ENCODE measurements at places on chromosomes 13 and 19.

DNA sequence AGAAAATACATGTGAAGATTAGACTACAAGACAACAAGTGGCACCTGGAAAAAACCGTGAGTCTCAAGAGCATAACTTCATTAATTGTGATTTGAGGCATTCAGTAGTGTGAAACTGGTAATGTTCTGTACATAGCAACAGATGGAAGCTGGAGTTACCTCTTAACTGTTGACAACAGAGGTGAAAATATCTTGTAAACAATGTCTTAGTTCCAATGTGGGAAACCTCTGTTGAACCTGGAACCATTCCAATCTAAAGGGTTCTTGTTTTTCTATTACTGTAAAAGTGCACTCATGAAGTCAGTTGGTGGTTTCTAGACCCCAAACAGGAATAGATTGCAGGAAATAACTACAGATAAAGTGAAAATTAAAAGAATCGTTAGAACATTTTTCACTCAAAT is 728.4 kb downstream of the SLITRK1 start:
- no peak for DNase-seq

- no peak for DNase-seq
Observed at GRCh38 chr13:112889351-112890290, 79.4 kb upstream of the MCF2L start.

DNA sequence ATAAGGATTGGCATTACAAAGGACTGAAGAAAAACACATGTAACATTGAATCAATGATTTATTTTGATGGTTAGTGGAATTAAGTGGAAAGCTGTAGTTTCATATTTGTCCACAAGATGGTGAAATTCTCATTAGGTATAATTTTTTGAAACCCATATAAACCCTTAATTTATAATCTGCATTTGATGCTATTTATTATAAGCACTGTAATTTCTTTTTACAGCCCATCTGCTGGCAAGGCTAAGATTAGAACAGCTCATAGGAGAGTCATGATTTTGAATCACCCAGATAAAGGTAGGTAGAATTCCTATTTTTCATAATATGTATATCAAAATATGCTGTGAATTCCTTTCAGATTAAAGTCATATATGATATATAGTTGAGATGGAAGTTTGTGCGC is 62.2 kb downstream of the DNAJC15 start:
- no peak for DNase-seq

- no peak for DNase-seq
Observed at GRCh38 chr13:105465251-105465650, 1070.2 kb downstream of the EFNB2 start.

DNA sequence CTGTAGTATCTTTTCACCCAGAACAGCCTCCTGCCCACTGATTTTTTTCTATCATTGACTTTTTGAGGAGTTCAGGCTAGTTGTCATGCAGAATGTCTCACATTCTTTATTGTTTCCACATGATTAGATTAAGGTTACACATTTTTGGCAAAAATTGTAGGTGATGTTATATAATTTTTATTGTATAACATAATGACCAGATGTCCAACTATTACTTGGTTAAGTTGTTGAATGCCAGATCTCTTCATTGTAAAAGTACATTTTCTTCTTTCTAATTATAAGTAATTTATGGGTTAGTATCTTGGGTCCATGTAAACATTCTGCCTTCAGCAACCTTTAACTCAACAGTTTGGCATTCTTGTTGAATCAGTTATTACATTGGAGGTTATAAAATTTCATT is 138.4 kb downstream of the POSTN start:
- DNase-seq: no peak

GRCh38 chr13:30752201-30752797 is 17.0 kb downstream of the ALOX5AP start:
- no peak for DNase-seq

- peak; percentile 54 for DNase-seq
Observed at GRCh38 chr19:41597600-41598041, 21.7 kb downstream of the CEACAM21 start.

DNA sequence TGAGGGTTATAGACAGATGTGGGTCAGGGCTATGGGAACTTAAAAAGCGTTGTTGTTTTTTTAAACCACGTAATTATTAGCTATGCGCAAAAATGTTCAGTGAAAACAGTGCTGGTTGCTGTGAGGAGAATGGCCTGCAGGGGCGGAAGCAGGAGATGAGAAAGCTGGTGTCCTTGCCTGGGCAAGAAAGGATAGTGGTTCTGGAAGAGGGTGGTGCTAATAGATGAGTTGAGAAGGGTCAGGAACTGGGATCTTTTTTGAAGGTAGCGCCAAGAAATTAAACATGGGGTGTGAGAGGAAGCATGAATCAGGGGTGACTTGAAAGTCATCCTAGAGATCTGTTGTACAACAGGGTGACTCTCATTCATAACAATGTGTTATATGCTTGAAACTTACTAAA is 4.8 kb upstream of the SMG9 start:
- no peak for DNase-seq

GRCh38 chr13:88360761-88361160 is 689.6 kb downstream of the SLITRK5 start:
- DNase-seq: no peak

DNA sequence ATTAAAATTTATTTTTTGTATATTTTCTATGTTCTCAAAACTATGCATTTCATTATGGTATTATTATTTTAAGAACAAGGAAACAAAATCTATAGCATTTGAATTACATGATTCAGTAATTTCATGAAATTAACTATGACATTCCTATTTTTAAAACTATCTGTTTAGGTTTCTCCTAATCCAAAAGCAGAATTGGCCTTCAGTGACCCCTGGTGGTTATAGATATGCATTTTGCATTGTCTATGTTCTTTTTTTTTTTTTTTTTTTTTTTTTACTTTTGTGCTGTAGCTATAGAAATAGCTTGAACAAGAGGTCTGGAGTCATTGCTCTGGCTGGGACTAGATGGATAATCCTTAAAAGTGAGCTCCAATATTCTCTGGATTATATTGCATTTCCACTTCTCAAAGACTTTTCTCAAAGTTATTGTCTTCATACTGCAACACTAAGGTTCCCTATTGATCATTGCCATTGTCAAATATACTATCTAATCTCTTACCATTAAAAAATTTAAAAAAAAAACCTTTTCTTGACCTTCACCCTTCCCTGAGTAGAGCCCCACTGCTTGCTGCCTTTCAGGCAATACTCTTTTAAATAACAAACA is 15.9 kb upstream of the DNAJC3 start:
- no peak for DNase-seq

GRCh38 chr13:94544922-94545321 is 51.0 kb downstream of the TGDS start:
- DNase-seq: no peak

DNA sequence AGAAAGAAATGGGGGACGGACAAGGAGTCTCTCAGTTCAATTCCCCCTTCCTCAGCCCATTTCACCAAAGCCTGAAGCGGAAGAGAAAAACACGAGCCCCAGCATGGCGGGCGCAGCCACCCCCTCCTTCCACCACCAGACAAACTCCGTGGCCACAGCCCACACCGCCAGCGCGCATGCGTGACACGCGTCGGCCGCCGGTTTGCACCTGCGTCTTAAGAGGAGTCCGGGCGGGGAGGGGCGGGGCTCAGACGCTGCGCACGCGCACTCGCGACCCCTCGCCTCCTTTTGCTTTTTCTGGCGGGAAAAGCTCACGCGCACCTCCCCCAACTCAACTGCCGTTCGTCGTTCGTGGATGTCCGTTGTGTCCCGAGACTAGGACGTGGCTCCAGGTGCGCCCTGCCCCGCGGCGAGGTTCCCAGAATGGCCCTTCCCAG is at the start of gene KASH5:
Gene KASH5, plus strand, starts transcription at position 314 of the 437 bp plus-strand sequence. CDS start 2,635 bp downstream, outside the sequence.
- DNase-seq: peak; percentile 90

DNA sequence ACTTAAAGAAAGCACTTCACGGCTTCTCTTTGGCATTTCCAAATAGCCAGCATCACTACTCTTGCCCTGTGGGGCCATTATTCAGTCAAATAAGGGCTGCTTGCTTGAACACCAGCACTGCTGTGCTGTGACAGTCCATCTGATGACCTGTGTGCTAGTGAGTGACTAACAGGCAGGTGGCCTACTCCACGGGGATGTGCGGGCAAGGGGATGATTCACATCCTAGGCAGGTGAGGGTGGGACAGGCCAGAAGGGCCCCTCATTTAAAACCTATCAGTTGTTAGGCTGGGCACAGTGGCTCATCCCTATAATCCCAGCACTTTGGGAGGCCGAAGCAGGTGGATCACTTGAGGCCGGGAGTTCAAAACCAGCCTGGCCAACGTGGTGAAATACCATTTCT is 8.2 kb downstream of the CCNE1 start:
- no peak for DNase-seq

DNA sequence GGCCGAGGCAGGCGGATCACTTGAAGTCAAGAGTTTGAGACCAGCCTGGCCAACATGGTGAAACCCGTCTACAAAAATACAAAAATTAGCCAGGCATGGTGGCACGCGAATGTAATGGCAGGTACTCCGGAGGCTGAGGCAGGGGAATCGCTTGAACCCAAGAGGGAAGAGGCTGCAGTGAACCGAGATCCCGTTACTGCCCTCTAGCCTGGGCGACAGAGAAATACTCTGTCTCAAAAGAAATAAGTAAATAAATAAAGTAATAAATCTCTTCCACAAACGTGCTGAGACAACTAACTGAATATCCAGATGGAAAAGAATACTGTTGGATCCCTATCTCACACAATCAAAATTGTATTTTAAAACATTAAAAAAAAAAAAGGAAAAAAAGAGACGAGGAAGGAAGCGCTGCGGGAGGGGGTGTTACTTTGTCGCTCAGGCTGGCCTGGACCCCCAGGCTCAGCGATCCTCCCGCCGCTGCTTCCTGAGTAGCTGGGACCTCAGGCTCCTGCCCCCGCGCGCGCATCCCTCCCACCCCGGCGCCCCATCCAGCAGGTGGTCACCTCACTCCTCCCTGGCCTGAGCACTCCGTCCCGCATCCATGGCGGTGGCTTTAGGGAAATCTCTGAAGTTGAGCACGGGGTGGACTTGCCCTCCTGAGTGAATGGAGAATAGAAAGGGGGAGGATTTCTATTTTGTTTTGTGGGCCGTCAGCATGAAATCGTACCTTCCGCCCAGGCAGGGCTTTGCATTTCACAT is 628 bp upstream of the ZNF813 start:
- no peak for DNase-seq

DNA sequence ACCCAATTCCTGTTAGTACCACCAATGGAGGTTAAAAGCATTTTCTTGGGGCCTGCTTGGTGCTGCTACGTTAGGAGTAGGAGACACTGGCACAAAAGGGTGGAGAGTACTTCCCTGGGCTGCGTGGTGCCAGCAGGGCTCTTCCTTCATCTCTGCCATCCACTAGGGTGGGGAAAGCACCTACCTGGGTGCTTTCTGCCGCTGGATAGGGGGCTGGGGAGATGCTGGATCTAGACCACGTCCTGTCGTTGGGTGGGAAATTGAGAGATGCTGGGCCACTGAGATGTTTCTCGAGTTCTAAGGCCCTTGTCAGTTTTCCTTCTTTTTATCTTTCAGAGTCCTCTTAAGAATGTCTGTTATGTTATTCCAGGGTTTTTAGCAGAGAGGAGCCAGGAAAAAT is 6.7 kb upstream of the FCGBP start:
- DNase-seq: no peak

- no peak for DNase-seq
Observed at GRCh38 chr13:25330541-25330940, 29.1 kb downstream of the NUP58 start.

- DNase-seq: no peak
Observed at GRCh38 chr13:20053016-20053415, 94.5 kb downstream of the ZMYM2 start.

DNA sequence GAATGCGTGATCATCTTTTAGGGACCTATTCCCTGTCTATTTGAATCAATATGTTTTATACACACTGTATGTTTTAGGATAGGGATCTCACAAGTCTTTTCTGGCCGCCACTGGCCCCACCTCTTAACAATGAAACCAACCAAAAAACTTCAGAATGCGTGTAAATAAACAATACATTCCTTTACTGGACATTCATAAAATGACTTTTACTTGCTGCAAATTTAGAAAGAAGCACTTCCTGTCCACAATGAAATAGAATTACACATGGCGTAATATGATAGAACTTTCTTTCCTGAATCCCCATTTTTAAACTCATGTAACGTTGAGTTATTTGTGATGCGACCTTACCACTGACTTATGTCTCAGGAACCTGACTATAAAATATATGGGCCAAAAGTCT is 233.6 kb downstream of the SLITRK6 start:
- DNase-seq: no peak

- DNase-seq: no peak
Observed at GRCh38 chr13:26132756-26133155, 80.9 kb upstream of the SHISA2 start.

DNA sequence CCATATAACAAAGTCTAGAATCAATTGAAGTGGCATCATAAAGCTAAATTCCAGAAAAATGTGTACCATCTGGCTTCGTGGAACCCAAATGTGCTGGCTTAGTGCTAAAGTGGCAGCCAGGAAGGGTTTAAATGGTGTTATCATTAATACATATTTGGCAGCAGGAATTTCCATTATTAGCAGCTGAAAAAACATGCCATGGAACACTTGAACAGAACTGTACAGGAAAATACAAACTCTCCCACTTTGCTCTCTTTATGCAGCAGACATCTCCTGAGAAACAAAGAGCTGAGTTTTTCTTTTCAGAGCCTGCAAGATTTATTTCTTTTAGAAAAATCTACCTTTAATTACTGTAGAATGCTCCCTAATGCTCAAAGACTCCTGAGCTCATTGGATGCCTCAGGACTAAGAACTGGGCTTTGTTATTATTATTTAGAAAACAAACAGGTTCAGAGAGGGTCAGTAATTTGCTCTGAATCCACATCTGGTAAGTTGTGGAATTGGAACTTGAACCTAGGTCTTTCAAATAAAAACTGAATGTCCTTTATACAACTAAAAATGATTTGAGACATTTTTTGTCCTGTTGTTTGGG is 179.0 kb downstream of the LACC1 start:
- no peak for DNase-seq

DNA sequence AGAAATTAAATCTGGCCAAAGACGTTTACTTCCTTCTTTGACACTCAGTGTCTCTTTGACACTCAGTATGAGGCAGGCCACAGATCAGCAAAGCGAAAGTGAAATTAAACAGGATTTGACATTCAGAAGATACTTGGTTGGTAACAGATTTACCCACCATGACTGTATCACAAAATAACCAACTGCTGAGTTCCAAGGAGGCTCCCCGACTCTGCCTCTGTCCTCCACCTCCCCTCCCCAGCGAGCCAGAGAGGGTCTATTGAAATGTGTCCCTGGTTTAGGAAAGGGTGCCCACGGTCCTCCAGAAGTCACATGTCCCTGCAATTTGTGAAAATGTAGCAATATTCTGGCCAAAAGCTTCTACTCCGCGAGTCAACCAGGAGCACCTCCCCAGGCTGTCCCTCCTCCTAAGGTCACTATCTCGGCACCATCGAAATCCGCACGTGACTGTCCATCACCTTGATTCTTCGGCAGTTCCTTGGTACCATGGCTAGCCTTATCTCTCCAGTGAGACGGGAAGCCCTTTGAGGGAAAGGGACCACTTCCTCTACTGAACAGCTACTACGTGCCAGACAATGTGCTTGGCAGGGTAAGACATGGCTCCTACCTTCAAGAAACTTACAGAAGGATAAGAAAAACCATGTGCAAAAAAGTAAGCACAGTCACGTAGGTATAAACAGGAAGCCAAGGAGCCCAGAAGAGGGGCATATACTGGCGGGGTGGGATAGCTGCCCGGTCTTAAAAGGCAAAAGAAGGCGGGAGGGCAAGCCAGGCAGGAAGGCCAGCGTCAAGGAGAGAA is 1.5 kb downstream of the N4BP2L1 start:
- peak; percentile 21 for DNase-seq

GRCh38 chr13:80173224-80173623 is 167.7 kb downstream of the SPRY2 start:
- DNase-seq: no peak

GRCh38 chr19:10774893-10775292 is 57.0 kb downstream of the DNM2 start:
- no peak for DNase-seq

- DNase-seq: no peak
Observed at GRCh38 chr13:66200555-66200954, 1029.6 kb downstream of the PCDH9 start.

Data from activated CD4-positive, alpha-beta T cell treated with anti-CD3 and anti-CD28 coated beads, Interleukin-2, amount 50 U/mL, for 24 hours (primary cell).